ENCODE measurements at places on chromosomes 16 and 17.

DNA sequence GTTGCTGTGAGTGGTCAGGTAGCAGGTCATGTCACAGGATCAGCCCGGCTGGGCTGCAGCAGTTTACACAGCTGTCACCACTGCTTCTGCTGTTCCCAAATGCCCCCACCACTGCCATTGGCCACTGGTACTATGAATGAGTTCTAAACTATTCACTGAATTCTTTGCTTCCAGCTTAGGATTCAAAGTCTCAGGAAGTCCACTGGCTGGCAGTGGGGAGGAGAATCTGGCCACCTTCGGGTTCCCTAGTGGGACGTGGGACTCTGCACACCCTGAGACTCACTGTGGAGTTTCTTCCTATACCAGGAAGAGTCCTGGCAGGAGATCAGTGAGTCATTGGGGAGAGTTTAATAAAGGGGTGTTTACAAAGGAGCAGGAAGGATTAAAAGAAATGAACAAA is 6.9 kb downstream of the MT1X start:
- DNase-seq, result peak; percentile 82

DNA sequence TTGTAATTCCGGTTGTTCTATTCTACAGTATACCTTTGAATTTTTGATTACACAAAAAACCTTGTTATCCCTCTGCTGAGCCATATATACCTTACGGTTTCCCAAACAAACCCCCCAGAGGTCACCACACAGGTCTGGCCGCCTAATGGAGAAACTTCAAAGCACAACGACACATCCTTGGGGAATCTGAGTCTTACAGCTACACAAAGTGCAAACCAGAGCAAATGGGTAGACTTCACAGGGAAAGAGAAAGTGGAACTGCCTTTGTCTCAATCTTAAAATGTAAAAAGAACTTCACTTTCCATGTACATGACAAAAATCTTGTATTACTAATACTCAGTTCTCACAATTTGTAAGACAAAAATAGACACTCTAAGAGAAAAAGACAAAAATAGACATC is 2.7 kb downstream of the FBXO31 start:
- no peak for DNase-seq

- DNase-seq, result peak; percentile 34
Observed at GRCh38 chr16:6684076-6684673, 648.5 kb upstream of the RBFOX1 start.

DNA sequence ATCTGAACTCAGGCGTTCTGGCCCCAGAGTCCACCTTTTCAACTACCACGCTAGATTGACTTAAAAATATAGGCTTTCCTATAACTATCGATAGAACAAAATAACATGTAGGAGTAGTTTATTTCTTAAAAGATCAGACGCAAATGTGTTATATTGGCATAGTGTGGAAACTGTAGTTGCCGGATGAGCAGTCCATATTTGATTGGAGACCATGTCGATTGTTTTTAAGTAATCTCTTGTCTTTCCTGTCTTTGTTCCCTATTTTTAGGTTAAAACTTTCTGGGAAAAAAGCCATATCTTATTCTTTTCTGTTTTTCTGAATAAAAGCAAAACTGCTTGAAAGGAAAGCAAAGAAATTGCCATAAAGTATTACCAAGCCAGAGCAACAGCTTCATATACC is 53.1 kb downstream of the GAN start:
- DNase-seq, result no peak

DNA sequence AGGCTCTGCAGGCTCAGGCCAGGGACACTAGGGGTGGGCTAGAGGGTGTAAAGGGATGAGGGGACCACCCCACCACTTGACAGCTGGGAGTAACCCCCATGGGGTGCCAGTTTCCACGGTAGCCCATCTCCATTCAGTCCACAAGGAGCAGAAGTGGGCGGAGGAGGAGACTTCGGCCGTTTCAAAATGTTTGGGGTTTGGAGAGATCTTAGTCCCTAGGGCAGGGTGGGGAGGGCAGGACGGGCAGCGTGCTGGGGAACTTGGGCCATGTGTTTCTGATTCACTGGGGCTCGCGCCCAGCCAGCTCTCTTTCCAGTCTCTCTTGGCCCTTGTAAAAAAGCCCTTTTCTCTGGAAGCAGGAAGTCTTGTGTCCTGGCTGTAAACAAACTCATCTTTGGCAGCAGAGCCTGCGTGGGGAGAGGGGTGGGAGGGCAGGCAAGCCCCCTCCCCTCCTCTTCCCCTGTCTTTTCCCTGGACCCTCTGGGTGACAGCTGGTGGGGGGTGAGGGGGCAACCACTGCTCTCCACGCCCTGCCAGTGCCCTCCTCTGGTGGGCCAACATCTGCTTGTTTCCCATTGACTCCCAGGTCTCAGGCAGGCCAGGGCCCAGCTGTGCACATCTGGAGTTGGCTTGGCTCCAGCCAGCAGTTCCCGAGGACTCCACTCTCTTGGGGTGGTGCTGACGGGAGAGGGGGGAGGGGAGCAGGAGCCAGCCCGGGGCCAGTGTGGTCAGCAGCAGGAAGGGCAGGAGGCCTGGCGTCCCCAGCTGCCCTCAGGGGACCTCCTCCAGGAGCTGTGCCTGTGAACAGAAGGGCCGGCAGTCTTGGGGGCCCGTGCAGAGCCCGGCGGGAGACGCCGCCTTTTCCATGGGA is 8.1 kb downstream of the CYGB start:
- peak; percentile 85 for DNase-seq

DNA sequence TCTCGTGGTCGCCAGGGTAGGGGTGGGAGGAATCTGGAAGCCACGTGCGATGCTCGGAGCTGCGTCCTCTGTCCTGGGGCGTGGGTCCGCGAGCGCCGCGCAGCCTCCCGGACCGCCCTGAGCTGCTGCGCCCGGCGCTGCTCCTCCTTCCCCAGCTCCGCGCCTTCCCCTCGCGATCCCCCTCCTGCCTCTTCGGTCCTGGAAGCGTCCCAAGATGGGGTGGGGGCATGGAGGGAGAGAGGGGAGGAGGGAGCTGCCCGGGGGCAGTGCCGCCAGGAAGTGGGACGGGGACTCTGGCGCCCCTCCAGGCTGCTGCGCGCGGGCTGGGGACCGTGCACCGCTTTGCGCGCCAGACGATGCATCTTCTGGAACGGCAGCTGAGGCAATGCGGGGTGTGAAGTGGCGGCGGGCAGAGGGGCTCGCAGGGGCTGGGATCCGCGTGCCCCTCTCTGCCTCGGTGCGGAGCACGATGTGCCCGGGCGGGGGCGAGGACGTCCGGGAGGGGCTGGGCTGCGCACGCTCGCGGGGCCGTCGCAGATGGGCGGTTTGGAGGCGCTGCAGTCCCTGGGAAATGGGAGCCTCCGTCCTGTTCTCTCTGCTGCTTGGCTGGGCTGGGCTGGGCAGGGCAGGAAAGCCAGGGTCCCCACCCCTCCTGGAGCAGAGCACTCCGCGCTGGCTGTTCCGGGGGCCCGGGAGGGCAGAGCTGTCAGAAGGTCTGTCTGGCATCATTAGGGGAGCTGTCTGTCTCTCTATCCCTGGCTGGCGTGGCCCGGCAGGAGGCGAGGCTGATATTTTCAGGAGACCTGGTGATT is 388.0 kb downstream of the SEC14L1 start:
- no peak for DNase-seq

DNA sequence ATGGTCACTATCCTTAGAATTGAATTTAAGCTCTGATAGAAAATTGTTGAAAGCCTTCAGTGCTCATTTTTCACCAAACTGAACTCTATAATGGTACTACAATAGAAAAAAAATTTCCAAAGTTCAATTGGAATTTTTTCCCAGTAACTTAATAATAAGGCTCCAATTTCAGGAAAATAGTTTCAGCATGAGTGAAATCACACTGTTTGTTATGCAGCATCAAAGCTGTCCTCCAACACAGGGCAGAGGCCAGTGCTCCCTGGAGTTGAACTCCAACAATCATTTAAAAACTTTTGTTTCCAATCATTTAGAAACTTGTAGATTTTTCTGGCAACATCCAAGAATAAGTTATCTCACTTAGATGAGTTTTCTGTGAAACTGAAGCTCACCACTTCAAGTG is 103.1 kb upstream of the HSBP1 start:
- DNase-seq, result no peak

DNA sequence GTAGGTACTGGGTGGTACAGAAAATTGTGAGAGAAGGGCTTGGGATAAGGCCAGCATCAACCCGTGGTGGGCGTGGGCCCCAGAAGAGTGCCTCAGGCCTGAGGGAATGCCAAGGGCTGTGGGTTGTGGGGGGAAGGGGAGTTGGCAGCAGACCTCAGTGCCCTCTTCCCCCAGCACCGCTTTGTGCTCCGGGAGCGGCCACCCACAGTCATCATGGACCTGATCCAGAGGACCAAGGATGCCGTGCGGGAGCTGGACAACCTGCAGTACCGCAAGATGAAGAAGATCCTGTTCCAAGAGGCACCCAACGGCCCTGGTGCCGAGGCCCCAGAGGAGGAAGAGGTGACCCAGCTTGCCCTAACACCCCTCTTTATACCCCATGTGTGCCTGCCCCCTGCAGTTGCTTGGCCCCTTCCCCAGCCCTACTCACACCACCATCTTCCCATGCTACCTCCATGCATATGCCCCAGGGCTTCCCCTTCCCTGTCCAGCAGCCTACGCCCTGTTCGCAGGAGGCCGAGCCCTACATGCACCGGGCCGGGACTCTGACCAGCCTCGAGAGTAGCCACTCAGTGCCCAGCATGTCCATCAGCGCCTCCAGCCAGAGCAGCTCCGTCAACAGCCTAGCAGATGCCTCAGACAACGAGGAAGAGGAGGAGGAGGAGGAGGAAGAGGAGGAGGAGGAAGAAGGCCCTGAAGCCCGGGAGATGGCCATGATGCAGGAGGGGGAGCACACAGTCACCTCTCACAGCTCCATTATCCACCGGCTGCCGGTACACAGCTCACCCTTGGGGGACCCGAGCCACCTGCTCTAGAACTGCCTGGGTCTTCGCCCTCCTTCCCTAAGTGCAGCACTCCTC is 9.1 kb downstream of the TAOK2 start:
- no peak for DNase-seq

- DNase-seq, result no peak
Observed at GRCh38 chr17:68390888-68391545, 66.3 kb downstream of the WIPI1 start.

DNA sequence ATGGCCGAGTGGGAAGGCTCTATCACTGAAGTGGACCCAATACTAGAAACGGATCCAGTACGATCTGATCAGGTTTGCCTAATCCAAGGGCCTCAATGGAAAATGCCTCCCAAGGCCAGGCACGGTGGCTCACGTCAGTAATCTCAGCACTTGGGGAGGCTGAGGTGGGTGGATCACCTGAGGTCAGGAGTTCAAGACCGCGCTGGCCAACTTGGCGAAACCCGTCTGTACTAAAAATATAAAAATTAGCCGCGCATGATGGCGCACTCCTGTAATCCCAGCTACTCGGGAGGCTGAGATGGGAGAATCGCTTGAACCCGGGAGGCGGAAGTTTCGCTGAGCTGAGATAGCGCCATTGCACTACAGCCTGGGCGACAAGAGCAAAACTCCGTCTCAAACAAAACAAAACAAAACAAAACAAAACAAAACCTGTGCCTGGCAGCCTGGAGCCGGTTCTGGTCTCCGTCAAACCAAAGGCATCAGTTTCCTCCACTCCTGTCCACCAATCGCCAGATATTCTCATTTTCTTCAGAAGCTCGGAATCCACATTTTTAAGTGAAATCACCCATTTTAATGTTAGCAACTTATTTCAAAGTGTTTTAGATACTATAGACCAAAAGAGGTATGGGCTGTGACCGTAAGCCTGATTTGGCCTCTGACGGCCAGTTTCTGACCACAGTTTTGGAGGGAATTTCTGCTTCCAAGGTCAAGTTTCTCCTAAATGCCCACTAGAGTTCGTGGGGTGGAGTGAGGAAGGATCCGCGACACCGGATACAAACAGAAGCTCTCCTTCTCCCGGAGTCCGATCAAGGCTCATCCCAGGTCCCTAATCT is 664 bp downstream of the NQO1 start:
- no peak for DNase-seq

DNA sequence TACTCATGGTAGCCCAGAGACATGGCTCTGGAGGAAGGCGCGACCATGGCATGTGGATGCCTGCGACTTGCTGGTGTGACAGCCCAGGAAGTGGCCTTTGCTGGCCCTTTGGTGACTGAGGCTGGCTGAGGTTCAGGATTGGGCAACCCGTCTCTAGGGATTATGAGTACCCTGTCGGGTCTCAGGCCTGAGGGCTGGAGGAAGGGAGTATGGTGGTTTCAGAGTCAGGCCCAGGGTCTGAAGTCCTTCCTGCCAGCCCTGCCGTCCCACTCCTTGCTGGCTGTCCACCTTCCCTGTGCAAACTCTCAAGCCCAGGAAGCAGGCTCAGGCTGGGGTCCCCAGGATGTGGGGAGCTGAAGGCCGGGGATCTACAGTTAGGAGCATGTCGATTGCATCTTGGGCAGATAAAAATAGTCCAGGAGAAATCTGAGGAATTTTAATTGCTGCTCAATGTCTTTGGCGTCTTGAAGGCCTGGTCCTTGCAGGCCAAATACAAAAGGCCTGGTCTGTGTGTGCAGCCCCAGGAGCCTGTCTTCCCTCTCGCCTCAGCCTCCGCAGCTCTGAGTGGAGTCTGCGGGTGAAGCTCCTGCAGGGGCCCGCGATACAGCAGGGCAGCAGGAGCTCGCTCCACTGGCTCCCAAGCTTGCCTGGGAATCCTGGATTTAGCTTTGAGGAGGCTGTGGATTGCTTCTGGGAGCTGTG is 52.5 kb downstream of the NKD1 start:
- no peak for DNase-seq

- DNase-seq, result peak; percentile 82
Observed at GRCh38 chr17:40542558-40543411, 22.5 kb downstream of the CCR7 start.

DNA sequence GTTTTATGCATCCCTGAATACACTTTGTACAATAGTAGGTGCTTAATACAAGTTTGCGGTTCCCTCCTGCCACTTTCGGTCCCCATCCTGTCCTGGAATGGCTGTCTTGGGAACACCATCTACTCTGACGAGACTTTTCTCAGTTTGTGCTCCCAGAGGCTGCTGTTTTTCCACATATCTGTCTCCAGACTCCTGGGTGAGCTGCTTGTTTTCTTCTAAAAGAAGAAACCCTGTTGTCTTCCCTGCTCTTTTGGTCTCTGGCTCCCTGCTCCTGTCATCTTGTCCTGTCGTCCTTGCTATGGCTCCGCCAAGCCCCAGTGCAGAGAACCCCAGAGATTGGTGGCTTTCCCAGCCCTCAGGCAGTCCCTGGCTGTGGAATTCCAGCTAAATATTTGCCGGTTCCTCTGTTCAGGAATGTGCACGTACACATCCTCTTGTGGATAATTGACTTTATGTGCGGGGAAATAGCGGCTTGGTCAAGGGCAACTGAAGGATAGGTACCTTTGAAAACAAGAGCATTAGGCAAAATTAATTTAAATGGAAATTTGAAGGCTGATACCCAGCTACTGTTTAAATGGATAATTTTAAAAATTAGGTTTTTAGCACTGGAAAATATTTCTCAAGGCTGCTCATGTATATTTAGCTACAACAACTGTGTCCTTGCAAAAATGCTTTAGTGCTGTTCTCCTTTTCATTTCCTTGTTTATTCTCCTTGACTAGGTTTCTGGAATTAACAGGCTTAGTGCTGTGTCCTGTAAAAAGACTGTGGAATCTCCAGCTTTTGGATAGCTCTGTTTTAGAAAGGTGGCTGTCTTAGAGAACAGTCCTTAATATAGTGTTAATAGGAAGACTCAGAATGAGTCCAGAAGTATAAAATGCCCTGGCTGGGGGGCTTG is 50.2 kb upstream of the SLC12A3 start:
- peak; percentile 50 for DNase-seq

GRCh38 chr17:76872221-76872873 is 4.1 kb downstream of the MGAT5B start:
- peak; percentile 95 for DNase-seq
